ENCODE measurements at places on chromosomes 16 and 17. TPM values are rescaled to one million over a fixed set of nuclear protein-coding genes. Genes with fewer than 3 reads are reported as not detected.
A peak's percentile ranks its signal among the peaks of the same experiment; 100 is the strongest.

- peak; percentile 57 for DNase-seq
- no peak overlapping the region for H3K4me3 ChIP-seq
- peaks cover 7% of the 10 kb centered on the region for H3K4me1 ChIP-seq
Observed at GRCh38 chr17:29575511-29576213, 7.2 kb downstream of the TP53I13 start.

DNA sequence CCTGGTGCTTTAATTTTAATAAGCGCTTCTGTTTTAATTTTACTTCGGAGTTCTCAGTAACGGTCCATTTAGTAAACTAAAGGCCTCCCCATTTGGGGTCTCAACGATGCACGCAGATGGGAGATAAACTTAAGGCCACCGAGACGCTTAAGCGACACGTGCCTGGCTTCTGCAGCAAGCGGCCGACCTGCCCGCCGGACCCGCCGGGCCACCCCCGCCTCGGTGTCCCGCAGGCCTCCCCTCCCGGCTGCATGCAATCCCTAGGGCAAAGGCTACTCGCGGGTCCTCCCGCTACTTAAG lies 592 bp downstream of the GCSH start:
- no peaks in the 10 kb centered on the region for H3K27me3 ChIP-seq
- DNase-seq, result no peak
- peak overlapping the region; percentile 78 for H3K27ac ChIP-seq

DNA sequence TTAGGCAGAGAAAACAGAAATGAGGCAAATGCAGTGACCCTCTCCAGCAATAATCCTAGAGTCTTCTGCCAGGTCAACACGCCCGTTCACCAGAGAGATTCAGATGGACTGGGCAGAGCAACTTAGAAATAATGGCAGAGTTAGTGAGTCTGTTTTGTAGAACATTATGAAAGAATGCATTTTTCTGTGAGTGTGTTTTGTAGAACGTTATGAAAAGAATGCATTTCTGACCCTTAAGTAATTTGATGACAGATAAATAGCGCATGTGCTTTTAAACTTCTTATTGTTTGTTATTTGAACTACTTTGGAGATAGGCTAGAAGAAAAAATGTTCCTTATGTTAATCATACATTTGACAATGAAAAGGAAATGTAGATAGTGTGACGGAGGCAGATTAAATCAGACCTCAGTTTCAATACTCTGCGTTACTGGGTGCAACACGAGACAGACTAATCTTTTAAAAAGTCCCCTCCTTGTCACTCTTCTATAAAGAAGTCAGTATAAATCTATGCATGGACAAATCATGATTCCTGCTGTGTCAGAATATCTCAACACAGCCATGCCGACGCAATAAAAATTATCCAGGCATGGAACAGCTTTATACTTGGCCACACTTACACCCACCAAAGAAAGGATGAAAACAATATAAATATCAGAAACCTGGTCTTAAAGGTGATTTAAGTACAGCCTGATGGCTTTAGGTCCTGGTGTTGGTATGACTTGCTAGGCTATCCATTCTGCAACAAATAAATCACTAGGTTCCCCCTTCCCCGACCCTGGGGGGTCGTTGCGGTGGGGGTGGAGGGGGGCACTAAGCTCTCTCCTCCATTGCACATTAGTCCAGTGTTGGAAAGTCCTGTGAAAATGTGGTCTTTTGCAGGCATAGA lies 47.8 kb downstream of the MARCHF10 start:
- H3K4me1 ChIP-seq, result no peaks in the 10 kb centered on the region
- DNase-seq, result no peak
- H3K27me3 ChIP-seq, result no peaks in the 10 kb centered on the region
- H3K4me3 ChIP-seq, result no peak overlapping the region
- H3K27ac ChIP-seq, result no peak overlapping the region

The ZNF205 gene
- 11.7 TPM for total RNA-seq

The ST6GALNAC2 gene
- 24.5 TPM for total RNA-seq

The NUPR1 gene
- total RNA-seq, result 291 TPM
